SIG-M5 (cell line): ENCODE measurements at places on chromosomes 5 and 9.

DNA sequence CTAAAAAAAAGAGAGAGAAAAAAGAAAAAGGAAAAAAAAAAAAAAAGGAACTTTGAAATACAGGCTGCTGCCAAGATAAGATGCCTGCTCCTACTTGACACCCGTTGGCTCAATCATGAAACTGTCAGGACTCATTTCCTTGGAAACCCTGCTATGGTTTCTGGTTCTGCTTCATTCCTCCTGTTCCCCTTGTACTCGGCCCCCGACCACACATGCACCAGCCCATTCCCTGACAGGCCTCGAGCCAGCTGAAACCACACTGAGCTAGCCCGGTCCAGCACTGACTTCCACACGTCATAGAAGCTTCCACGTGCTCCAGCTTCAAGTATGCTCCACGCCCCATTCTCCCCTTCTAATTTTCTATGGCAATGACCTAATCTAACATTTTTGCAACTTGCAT lies 93.2 kb downstream of the MYO10 start:
- no peak for DNase-seq

GRCh38 chr9:109459423-109459822 lies 38.7 kb downstream of the PTPN3 start:
- DNase-seq, result no peak

DNA sequence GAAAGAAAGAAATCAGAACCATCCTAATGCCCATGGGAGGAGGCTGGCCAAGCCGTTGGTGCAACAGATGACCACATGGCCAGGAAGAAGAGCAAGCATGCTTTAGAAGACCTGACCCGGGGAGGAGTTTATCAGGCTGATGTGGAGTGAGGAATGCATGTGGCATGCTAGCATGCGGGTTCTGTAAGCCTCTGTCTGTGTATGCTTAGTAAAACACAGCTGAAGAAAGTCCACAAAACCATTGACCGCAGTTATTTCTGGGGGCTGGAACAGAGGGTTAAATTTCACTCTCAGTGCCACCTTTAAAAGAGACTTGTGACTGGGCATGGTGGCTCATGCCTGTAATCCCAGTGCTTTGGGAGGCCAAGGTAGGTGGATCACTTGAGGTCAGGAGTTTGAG lies 19.1 kb downstream of the GFI1B start:
- DNase-seq, result no peak

DNA sequence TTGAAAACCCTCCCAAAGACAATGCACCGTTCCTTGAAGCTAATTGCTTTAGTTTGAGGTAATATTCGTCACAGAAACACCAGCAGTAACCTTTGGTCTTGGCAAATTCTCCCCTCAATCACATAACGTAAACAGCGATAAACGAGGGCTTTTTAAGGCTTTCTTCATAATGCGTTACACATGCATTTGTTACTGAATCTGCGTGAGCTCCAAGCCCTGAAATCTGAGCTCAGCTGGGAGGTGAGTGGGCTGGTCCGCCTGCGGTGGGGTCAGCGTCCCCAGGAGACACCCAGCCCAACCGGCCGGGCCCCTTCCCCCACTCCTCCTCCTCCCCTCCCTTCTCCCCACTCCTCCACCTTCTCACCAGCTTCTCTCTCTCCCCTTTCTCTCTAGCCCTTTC lies 91.1 kb downstream of the BARX1 start:
- DNase-seq, result no peak

DNA sequence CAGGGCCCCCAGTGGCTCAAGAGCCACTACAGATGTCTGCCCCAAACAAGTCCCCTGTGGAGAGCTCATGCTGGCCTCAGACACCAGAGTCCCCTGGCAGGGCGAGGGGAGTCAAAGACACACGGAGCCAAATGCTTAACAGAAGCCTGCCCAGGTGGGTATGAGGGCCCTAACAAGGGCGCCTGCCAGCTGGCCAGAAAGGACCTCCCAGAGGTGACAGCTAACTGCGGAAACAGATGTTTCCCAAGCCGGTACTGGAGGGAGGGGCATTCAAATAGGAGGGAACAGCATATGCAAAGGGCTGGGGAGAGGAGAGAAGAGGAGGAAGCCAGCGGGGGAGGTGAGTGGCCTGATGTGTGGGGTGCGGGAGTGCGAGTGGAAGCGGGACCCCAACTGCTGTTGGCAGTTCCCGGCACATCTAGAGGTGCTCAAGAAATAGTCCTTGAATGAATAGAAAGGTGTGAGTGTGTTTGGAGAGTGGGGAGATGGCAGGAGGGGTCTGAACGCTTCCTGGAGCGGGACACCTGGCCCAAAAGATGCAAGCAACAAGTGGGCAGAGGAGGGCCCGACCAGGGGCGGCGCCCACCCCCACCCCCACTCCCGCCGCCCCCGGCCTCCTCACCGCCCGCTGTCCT lies 824 bp downstream of the MXD3 start:
- DNase-seq, result no peak

DNA sequence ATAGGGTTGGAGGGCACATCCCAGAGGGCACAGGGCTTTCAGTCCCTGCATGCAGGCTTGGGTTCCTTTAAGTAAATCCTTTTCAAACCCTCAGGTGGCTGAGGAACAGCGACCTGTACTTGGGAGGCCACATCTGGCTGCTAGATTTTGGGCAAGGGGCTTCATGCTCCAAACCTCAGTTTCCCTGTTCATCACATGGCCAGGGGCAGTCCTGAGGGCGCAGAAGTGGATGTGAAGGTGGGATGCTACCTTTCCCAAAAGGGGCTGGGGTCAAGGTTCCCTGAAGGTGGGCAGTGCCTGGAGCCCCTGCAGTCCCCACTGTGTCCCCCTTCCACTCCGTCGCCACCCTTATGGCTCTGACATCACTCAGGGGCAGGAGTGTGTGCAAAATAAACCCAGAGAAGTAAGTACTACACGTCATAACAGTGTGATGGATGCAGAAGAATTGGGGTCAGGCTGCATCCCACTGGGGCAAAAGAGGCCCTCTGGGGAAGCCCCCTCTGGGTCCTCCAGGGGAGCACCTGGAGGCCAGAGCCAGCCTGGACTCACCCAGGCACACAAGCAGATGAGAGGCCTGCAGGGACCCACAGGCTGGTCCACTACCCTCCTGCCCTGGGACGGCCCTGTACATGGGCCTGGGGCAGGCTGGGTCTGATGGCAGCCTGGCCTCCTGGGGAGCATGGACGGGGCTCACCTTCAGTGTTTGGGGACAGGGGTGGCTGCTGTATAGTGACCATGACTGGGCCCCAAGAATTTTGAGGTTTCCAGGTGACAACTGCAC lies 1.9 kb upstream of the CARD19 start:
- no peak for DNase-seq

- DNase-seq, result no peak
These were observed 153.3 kb downstream of the SLF1 start for GRCh38 chr5:94771742-94772141.

DNA sequence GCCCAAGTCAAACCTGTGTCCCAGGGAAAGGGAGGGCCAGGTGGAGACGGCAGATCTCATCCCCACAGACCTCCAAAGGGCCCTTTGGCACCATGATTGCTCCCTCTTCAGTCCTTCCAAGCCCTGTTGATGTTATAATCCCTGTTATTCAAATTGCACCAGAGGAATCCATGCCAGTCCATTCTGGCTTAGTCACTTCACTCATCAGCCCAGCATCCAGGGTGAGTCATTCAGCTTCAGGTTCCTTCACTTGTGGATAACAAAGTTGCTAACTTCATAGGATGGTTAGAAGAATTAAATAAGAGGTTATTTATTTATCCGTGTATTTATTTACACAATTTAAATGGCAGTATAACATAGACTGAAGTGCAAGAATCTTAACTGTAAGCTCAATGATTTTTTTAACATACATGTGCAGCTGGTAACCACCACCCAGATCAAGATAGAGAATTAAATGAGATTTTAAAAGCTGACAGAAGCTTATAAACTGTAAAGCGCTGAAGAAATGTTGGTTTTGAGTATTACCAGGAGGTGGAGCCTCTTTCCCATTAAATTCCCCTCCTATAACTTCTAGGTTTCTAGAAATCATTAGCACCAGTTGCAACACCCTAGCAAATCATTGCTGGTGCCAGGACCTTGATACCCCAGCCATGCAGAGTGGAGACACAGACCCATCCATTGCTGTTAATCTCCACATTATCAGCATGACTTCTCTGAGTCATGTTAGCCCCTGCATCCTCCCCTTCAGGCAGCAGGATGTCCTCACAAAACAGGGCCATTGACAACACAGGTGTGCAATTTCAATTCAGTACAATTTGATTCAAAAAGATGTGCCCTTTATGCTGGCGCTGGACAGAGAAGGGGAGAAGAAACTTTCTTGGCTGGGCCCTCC lies 77.4 kb downstream of the SEC61B start:
- no peak for DNase-seq

DNA sequence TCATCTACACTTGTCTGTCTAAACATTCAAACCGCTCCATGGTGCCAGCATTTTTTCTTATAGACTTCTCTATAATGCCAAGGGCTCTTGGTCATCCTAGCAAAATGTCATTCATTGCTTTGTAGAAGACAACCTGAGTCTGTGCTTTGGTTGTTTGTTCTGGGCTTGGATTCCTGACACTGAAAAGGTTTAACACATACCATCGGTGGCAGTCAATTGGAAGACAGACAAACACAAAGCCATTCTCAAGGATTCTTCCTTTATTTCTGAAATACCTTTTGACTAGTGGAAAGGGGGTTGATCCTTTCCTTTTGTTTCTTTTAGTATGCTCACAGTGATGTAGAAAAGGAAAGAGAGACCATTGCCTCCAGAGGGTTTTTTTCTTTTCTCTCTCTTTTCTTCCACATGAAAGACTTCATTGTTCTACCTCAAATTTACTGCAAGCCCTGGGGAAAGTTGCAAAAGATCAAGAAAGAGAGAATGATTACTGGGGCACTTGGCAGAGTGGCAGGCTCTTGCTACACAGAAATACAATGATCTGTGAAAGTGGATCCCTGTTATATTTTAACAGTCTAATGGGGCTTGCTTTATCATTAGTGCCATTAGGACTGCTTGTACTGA lies 66.4 kb upstream of the TMC1 start:
- no peak for DNase-seq

GRCh38 chr9:123336449-123336848 lies 19.5 kb upstream of the CRB2 start:
- DNase-seq, result no peak

- no peak for DNase-seq
These were observed 113.5 kb upstream of the DAP start for GRCh38 chr5:10874541-10874940.

- no peak for DNase-seq
These were observed 7.0 kb downstream of the NOXA1 start for GRCh38 chr9:137429974-137430722.

DNA sequence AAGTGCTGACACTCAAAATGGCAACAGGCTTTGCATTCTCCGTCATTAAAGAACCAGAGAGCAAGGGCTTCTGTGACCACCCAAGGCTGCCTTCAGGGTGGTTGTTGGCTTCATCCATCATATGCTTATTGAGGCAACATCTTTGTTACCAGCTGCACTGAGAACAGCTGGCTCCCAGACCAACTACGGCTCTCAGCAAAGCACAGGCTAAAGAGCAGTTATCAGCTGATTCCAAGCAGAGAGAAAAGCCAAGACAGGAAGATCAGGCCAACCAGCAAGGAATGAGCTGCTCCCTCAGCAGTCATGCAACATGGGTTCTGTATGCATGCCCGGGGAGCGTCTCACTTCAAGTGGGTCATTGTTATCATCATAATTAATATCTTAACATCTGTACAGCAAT lies 358.9 kb downstream of the ACTL7B start:
- no peak for DNase-seq
